ENCODE measurements at places on chromosomes 7 and 10. TPM values are rescaled to one million over a fixed set of nuclear protein-coding genes. Genes with fewer than 3 reads are reported as not detected.

DNA sequence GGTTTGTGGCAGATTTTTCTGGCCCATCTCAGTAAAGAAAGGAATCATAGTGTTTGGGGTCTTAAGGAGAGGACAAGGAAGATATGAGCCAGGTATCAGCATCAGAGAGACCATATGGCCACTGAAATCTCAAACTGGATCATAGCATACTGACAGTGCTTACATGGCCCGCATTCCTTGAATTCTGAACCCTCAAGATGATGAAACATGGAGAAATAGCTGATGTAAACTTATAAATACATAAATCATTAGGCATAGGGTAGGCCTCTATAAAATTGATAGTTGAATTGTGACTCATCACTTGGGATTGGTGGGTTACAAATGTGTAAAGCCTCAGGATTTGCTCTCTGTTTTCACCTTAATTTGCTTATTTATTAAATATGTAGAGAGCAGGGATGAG lies 688.5 kb downstream of the CNTNAP2 start:
- H3K27ac ChIP-seq = no peak overlapping the region
- no peak overlapping the region for H3K4me3 ChIP-seq
- H3K36me3 ChIP-seq = no peaks in the 10 kb centered on the region
- H3K4me1 ChIP-seq = no peaks in the 10 kb centered on the region
- no peak for DNase-seq

Gene ELMO1
- 1.1 TPM for total RNA-seq

Gene EPHB6
- 2.7 TPM for total RNA-seq

Gene SPDYE16
- 0.34 TPM for total RNA-seq

Gene SFTPA2
- not detected for total RNA-seq

GRCh38 chr10:62217683-62218082 lies 51.0 kb downstream of the RTKN2 start:
- peaks cover 3% of the 10 kb centered on the region for H3K4me1 ChIP-seq
- DNase-seq = no peak
- H3K27me3 ChIP-seq = no peaks in the 10 kb centered on the region
